ENCODE measurements at places on chromosomes 7 and 10.

GRCh38 chr10:86085136-86085535 lies 281.5 kb downstream of the GRID1 start:
- DNase-seq: no peak

DNA sequence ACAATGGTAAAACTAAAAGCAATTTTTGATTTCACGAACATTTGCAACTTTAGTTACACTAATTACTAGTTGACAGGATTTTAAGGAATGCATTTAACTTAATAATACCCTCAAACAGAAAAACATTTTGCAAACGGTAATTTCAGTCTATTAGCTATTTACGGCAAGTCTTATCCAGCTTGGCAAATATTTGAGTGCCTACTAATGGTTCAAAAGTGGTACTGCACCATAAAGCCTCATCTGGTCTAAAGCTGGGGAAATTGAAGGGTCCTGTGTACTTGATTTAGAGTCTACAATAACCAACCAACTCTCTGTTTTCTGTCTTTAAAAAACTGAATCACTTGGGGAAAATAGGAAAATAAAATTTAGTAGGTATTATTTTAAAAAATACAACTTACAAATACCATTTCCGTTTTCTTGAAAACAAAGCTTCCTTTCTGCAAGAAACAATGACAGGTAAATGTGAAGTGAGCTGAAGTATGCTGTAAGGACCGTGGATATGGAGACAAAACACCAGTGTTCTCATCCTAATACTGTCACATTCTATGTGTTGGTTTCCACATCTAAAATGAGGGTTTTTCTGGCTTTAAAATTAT lies 142.3 kb downstream of the VPS50 start:
- DNase-seq: peak; percentile 53

GRCh38 chr10:21078410-21079329 lies 181.6 kb upstream of the NEBL start:
- peak; percentile 64 for DNase-seq

DNA sequence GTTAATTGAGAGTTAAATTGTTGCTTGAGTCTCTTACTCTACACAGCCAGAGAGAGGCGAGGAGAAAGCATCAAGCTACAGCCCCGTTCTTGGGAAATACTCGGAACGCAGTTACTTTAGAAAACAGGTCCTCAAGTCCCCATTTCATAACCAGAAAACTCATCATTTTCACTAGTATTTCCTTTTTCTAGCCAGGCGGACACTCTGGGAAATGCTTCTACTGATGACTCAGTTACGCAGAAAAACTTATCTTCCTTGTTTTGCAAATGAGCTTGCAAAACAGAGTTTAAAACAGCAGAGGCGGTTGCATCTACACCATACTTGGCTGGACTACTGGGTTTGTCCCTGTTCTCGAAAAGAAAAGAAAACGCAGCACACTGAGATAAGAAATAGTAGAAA lies 111.4 kb upstream of the FGFR2 start:
- no peak for DNase-seq

DNA sequence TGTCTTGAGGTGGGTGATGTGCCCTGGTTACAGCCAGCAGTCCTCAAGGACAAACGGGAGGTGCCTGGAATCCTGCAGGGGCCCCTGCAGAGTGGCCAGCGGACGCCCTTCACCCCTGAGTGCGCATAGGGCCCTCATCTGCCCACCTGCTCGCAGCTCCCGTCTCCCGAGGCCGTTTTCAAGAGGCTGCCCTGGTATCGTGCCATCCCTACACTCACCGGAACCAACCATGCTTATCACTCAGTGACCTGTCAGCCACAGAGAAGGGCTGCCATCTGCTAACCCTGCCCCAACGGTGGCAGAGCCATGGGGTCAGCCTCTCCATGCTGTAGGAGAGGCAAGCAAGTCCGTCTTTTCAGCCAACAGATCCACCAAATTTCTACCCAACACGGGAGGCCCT lies 122.0 kb downstream of the FAM53B start:
- DNase-seq: no peak

- no peak for DNase-seq
Observed at GRCh38 chr7:148334959-148335577, 255.5 kb upstream of the C7orf33 start.

Data from EH (cell line).